Activated CD8-positive, alpha-beta memory T cell treated with anti-CD3 and anti-CD28 coated beads, Interleukin-2, amount 50 U/mL, for 4 hours (primary cell): ENCODE measurements at places on chromosomes 3 and 15.
A peak's percentile ranks its signal among the peaks of the same experiment; 100 is the strongest.

DNA sequence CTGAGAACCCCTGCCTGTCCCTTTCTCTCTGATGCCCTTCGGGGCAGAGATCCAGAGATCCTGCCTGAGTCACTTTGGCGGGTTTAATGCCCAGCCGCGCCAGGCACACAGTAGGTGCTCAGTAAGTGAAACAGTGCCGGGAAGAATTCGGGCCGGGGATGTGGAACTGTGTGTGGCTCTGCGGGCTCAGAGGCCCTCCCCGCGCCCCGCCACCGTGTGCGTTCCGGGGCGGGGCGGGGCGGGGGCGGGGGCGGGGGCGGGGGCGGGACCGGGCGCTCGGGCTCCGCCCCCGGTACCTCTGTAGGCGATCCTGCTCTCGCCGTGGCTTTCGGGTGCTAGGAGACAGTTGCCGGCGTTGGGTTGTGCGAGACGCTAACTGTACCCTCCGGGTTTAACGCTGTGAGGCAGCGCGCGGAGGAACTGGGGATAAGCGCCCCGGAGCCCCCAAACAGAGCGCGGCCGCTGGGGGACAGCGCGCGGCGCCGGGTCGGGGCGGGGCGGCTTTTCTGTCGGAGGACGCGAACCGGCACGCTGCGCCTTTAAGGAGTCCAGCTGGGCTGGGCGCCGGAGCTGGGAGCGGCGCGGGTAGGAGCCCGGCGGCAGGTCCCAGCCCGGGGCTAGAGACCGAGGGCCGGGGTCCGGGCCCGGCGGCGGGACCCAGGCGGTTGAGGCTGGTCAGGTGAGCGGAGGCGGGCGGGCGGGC is at the start of gene ABHD6:
TSS of gene ABHD6 (plus strand) at position 555 of the 703 bp plus-strand sequence. CDS start 18,795 bp downstream, outside the sequence.
- DNase-seq = peak; percentile 80

DNA sequence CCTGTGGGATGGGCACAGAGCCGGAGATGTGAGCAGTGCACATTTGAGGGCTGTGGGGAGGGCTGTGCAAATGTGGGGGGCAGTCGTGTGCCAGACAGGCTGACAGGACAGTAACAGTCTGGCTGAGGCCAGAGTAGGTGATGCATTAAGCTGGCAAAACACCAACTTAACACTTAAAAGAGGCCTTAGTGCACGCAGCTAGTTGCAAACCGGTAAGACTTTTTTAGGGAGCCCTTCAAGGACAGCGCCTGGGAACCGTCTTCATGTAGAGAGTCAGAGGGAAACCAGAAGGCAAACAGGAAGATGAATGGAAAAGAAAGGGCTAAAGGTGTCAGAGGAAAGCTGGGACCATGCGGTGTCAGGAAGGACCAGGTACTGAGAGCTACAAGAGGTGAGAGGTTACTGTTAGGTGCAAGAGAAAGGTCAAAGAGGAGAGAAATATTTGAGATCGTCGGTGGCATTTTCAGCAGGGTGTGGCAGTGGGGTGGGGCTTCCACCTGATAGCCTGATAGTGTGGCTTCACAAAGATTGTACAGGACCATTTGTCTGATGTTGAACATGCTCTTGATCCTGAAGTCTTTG is 30.0 kb upstream of the CHD2 start:
- no peak for DNase-seq

DNA sequence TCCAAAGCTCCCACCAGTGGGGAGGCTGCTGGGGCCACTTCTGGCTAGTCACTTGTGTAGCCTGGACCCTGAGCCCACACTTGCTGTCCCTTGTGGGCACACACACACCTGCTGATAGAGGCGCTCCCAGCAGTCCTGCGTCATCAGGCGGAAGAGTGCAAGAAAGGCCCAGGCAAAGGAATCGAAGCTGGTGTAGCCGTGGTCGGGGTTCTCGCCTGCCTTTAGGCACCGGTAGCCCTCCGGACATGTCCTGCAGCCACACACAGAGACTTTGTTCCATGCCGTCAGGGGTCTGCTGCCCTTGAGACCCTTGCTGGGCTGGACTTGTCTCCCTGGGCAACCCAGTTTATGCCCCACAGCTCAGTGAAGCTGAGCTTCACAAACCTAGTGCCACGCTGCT is 42.9 kb downstream of the SCN5A start:
- no peak for DNase-seq

DNA sequence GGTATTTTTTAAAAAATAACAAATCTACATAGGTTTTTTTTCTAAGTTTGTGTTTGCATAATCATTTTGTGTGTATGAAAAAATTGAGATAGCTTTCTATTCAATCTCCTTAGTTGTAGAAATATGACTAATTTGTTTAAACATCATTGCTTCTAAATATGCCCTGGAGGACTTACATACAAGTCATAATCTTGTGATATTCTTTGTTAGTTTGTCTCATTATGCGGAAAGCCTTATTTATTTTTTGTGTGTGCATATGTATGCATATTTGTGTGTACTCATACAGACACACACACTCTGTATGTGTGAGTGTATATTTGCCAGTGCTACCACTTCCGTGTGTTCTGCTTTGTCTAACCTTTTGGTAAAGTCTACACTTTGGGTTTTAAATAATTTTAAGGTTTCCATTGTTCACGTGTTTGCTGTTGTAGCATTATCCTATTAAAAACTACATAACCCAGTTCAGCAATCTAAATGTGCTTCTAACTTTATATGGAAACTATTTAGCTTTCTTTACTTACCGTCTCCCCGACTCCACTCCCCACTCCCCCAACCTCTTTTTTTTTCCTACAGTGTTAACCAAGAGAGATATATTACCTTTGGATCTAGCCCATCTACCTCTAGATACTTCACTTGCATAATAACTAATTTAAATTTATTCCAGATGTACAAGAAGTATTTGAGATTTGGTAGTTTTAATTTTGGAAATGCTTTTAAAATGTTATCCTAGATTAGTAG is 111.7 kb downstream of the FNDC3B start:
- DNase-seq = no peak

GRCh38 chr3:35448681-35449080 is 190.6 kb upstream of the ARPP21 start:
- DNase-seq = no peak

DNA sequence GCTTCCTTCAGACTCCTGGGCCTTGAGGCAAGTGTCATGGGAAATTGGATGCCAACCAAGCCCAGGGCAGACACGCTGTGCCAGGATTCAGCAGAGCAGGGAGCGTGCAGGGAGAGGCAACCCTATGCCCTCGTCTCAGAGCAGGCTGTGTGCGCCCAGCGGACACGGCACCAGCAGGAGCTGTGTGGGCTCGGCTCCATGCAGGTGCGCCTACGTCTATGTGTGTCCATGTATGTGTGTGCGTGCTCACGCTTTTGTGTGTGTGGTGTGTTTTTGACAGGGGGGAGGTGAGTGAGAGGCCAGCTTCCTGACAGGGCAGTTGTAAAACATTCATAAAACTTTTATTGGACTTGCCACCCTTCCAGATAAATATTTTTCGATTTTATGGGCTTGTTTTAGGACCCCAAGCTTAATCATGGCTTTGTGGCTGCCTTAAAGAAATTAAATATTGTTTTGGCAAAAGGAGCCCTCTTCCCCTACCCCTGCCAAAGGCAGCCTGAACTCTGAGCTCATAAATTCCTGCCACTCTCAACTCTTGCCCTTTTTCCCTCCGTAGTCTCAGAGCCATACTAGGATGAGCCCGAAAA is 84.4 kb downstream of the DNAJB8 start:
- DNase-seq = no peak

GRCh38 chr15:74664670-74665069 is 31.2 kb downstream of the EDC3 start:
- DNase-seq = no peak

GRCh38 chr15:34708422-34708821 is 46.4 kb downstream of the GJD2 start:
- DNase-seq = no peak

GRCh38 chr3:51942603-51943450 is 664 bp downstream of the PARP3 start:
- peak; percentile 61 for DNase-seq

GRCh38 chr3:109268181-109268580 is 48.1 kb downstream of the DPPA2 start:
- no peak for DNase-seq

GRCh38 chr3:144369129-144369879 is 397.7 kb downstream of the DIPK2A start:
- DNase-seq = no peak

GRCh38 chr3:10286596-10287295 is 6.0 kb downstream of the GHRL start:
- DNase-seq = no peak
